GM23248 (cell line): ENCODE measurements at places on chromosomes 7 and 10.

GRCh38 chr10:94251568-94251967 lies 111.2 kb downstream of the NOC3L start:
- DNase-seq, result no peak

DNA sequence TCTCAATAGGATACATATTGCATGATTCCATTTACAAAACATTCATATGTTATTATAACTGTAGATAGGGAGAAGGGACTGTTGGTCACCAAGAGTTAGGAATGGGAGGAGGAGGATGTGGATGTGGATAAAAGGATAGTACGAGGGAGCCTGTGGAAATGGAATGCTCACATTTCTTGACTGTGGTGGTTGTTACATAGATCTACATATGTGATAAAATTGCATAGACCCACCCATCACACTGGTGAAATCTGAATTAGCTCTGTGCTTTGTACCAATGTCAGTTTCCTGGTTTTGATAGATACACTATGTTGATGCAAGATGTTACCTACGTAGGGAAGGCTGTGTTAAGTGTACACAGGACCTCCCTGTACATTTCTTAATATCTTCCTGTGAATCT lies 233.5 kb upstream of the MTPN start:
- DNase-seq, result no peak

GRCh38 chr7:142941541-142941940 lies 2.3 kb downstream of the LLCFC1 start:
- DNase-seq, result no peak

- DNase-seq, result no peak
Measured at GRCh38 chr7:830069-830468, 2.2 kb upstream of the SUN1 start.

- DNase-seq, result no peak
Measured at GRCh38 chr10:54758791-54759190, 42.2 kb downstream of the PCDH15 start.

DNA sequence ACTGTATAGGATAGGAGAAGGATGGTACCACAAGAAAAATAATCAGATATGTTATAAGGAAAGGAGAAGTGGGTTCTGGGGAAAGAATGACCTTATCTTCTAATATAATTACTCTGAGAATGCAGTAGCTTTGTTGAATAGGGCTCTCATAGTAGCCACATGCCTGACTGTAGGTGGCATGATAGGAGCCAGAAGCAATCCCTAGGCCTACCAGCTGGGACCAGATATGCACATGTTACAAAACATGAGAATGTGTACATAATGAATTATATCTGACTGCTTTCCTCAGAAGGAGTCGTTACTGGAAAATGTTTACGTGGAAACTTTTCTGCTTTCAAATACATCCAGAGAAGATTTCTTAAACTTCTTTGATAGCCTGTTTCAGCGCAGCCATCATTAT lies 53.2 kb upstream of the FAM3C start:
- DNase-seq, result no peak

DNA sequence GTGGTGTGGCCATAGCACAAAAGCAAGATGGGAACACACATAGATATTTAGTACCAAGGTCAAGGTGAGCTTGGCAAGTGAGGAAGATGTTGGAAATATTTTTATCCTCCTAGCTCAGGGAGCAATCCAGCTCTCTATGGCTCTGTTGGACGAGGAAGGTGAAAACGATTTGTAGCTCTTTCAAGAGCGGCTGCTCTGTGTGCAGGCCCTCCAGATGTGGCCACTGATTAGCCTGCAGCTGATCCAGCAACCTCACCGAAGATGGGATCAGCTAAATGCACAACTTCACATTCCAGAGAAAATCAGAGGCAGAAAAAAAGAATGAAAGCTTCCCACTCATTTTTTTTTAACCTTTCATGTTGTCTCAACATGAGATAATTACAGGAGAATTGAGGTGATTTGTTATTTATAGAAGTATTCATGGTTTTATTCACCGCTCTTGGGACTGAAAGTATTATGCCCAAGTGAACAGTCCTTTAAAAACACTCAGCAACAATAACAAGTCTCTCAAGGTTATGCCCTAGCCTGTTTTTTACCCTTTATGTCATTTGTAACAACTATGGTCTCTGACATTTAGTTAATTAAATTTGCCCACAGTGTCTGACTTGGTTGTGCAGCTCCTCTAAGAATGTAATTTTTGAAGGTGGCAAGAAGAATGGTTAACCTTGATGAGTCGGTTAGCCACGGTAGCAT lies 213.6 kb upstream of the ADARB2 start:
- no peak for DNase-seq

- no peak for DNase-seq
Measured at GRCh38 chr10:47323636-47324296, 1.5 kb downstream of the GDF2 start.

DNA sequence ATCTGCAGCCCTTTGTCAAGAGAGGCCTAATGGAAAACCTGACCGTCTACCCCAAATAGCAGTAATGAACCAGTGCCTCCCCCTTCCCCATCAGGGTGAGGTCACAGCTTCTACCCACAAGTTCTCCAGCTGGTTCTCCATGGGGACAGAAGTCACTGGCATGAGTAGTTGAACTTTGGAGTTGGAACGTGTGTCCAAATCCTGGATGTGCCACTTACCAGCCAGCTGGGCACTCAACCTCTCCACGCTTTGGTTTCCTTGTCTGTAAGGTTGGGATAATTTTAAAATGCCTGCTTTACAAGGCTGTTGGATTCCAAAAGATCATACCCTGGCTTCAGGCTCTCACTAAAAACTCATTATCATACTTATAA lies 25.6 kb downstream of the PRLHR start:
- DNase-seq, result no peak

DNA sequence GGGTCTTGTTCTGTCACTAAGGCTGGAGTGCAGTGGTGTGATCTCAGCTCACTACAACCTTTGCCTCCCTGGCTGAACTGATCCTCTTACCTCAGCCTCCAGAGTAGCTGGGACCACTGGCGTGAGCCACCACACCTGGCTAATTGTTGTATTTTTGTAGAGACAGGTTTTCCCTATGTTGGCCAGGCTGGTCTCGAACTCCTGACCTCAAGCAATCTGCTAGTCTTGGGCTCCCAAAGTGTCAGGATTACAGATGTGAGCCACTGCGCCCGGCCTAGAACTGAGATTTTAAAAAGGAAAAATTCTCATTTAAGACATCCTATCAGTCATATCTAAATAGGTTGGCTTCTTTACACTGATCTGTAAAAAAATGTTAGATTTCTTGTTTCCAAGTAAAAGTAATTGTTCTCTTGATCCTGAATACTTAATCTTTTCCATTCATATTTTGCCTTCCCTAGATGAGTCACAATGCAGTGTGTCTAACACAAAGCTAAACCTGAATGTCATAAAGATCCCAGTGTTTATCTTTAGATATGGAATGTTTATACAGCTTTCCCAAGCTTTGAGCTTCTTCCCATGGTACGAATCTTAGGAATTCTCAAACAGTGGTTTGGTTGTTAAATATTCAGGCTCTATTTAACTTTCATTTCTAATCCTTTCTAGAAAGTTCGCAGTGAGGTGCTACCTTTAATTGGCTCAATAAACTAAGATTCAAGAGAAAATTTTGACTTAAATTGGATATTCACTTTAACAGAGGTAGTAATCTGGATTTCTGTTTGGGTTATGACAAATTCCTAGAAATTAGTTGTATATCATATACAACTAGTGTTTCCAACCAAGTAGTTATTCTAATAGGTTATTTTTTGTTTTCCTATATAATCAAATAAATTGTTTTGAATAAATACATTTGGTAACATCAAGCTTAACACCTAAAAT lies 12.1 kb upstream of the LAMB1 start:
- DNase-seq, result peak; percentile 56

DNA sequence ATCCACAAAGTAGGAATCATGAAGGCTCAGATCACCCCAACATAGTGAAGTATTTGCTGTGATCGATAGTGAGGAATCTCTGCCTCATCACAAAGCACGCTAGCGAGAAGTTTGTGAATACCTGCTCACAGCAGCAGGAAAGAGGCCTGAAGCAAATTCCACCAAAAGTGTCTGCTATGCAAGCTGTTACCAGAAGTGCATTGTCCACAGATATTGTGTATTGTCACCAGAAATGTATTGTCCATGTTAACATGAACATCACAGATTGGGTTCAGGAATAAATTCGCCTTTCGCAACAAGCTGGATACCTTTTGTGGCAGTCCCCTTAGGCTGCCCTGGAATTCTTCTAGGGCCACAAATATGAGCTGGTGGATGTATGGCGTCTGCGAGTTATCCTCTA lies 127.9 kb downstream of the MARCHF5 start:
- no peak for DNase-seq

DNA sequence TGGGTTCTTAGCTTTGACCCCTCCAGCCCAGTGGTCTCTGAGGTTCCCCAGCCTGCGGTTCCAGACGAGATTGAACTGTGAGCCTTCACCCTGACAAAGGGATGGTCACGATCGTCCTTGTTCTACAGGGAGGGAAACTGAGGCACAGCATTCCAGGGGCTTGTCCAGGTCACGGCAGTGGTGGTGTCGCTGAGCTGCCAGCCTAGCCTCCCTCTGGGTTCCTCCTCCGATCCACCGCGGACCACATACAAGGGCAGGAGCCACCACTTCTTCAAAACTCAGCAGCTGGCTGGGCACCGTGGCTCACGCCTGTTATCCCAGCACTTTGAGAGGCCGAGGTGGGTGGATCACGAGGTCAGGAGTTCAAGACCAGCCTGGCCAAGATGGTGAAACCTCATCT lies 35.8 kb downstream of the ELFN1 start:
- no peak for DNase-seq

GRCh38 chr7:70307544-70308106 lies 709.4 kb downstream of the AUTS2 start:
- DNase-seq, result no peak

DNA sequence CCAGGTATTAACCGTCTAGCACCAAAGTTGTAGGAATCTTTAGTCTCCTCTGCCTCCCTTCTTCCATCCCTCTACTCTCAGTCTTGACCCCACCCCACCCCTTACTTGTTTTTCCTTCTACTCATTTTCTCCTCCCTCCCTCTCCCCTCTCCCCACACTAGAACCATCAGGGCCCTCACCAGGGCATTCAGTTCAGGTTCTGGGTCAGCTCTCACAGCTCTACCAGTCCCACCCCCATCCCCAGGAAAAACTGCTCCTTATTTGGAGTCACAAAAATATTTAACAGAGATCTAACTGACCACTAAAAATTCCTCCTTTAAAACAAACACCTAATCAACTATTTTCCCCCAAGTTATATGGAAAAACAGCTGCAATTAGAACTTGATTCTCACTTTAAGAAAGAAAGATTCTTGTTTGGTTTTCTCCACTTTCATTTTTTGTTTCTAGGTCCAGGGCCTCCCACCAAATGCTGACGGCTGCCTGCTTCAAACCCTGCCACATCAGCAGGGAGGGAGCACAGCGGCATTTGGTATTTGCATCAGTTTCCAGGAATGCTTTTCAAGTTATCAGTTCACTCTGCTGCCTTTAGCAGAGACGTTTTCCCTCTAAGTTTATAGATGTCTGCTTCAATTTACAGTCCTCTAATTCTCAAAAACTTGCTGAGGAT lies 2.8 kb upstream of the COL1A2 start:
- DNase-seq, result peak; percentile 90

- DNase-seq, result peak; percentile 74
Measured at GRCh38 chr10:102113956-102114857, 6.0 kb downstream of the LDB1 start.

DNA sequence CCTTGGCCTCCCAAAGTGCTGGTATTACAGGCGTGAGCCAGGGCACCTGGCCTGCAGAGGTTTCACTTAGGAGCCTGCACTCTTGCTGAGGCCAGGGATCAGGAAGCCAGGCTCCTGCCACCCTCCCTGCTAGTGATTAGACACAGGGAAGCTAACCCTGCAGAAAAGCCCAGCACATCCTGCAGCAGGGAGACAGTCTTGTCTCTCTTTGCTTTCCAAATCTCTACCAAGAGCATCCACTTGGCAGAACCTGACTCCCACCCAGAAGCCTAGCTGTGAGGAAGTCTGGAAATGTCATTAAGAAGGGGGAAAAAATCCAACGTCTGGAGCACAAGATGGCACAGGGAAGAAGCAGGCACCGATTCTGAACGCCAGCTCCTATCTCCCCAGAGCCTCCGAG lies 8.0 kb upstream of the FAM171A1 start:
- DNase-seq, result no peak

GRCh38 chr10:86391986-86392722 lies 25.6 kb upstream of the GRID1 start:
- no peak for DNase-seq

- no peak for DNase-seq
Measured at GRCh38 chr7:5278766-5279165, 4.0 kb upstream of the SLC29A4 start.

DNA sequence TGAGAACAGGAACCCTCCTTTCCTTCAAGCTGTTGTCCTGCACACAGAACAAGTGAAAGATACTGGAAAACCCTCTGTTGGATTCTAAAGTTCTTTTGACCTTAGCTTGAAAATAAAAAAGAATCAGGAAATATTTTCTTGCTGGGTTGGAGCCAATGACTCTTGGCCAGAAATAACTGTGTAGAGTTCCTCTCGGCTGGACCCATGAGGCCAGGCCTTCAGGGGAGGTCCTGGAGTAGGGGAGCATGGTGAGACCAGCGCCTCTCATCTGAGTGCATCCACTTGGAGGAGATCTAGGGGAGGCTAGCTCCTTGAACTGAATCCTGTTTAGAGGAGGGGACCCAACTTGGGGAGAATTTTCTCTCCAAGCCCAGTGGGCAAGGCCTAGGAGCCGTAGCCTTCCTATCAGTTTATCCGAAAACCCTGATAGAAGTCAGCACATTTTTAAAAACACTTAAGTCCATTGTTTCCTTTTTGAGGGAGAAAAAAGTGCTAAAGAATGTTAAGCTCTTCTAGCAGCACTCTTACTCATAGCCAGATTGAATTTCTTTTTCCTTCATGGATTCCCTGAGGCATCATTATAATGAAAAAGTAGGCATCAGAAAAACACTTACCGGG lies 635.7 kb upstream of the ANKRD30A start:
- peak; percentile 78 for DNase-seq

DNA sequence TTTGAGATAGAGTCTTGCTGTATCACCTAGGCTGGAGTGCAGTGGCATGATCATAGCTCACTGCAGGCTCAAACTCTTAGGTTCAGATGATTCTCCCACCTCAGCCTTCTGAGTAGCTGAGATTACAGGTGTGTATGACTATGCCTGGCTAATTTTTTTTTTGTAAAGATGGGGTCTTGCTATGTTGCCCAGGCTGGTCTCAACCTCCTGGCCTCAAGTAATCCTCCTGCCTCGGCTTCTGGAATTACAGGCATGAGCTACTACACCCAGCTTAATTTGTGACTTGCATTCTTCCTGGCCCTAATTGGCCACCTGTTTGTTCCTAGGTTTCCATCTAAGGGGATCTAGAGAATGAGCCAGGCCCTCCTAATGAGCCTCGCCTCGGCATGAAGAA lies 9.3 kb downstream of the ARHGAP22 start:
- no peak for DNase-seq
